Midbrain (tissue), 1 donor: ENCODE measurements at places on chromosomes 12 and 14.

- DNase-seq, result no peak
Measured at GRCh38 chr12:90543841-90544240, 411.1 kb downstream of the CCER1 start.

DNA sequence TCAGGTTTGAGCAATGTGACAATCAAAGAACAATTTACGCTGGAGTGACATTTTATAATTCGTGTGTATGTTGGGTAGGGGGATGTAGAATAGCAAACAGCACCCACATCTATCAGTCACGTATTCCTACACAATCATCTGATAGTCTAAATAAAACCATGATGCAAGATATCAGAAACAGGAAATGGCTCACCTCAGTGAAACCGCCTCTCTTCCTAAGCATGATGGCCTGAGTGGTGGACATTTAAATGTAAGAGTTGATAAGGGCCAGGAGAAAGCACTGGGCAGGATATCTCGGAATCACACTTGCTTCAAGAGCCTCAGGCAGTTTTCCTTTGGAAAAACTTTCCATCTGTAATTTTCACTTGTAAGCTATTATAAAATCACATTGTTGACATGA, 128.2 kb downstream of the GRIP1 start:
- DNase-seq, result no peak

- no peak for DNase-seq
Measured at GRCh38 chr12:55965941-55966407, at the start of gene PMEL. TSS of gene PMEL (minus strand) at chr12:55966042. CDS start at chr12:55966011, 31 bp downstream.

GRCh38 chr12:16884056-16884455, 278.1 kb upstream of the LMO3 start:
- no peak for DNase-seq

- no peak for DNase-seq
Measured at GRCh38 chr14:85191986-85192385, 338.0 kb upstream of the FLRT2 start.

DNA sequence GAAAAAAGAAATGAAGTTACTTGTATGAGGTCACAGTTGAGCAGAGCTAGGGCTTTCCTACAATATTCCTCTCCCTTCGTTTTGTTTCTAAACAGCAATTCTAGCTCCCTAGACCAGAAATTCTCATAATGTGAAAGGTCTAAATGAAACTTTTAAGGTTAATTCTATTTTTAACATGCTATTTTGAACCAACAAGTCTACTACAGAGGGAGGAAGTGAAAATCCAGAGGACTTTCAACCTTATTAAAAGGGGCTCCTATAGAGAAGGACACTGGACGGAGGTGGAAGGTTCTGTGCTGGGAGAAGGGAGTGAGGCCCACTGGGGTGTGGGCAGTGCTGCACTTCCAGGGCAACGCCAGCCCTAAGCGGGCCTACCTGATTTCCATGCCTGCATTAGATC, 13.4 kb downstream of the GSG1 start:
- no peak for DNase-seq

- no peak for DNase-seq
Measured at GRCh38 chr12:32217354-32218310, 111.0 kb downstream of the BICD1 start.

- no peak for DNase-seq
Measured at GRCh38 chr12:102197789-102198188, at the start of gene PMCH. TSS of gene PMCH (minus strand) at chr12:102197833. CDS start at chr12:102197770, 63 bp downstream.

GRCh38 chr14:20530771-20531571, 25.6 kb downstream of the RNASE10 start:
- DNase-seq, result peak; percentile 60

DNA sequence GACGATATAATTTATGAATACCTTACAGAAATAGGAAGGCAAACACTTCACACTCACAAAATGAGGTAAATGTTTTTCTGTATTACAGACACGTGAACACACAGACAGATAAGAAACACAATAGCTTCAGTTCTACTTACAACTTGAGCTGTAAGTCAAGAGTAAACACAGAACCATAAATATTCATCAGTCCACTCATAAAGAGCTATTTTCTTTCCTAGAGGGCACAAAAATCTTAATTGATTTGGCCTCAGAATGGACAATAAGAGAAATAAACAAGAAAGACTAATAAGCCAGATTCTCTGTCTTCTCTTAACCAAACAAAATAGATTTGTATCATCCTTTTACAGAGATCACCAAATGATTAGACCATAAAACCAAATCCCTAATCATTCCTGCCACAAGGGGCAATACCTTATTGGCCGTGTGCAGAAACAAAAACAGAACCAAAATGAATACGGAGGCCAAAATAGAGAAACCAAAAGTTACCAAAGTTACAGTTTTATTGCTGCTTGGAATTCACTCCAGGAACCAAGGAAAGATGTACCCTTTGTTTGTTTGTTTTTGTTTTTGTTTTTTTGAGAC, 38.1 kb upstream of the GARIN2 start:
- peak; percentile 25 for DNase-seq

DNA sequence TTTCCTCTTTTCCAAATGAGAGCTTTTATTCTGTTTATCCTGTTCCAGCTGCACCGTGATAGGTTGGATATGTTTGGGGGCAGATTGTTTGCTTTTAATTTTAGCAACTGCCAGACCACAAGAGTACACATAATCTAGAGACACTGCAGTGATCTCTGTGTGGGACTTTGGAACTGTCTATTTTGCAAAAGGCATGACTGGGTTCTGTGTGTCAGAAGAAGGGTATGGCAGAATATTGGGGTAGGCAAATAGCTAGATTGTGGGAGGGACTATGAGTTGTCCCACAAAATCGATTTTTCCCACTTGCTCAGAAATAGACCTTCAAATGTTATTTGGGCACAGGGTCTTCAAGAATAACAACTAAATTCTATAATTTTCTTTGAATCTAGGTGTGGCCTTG, 275.9 kb upstream of the KITLG start:
- no peak for DNase-seq

- no peak for DNase-seq
Measured at GRCh38 chr14:68328509-68328908, 464.4 kb downstream of the ZFP36L1 start.

GRCh38 chr12:22808860-22809259, 183.9 kb downstream of the ETNK1 start:
- DNase-seq, result no peak

DNA sequence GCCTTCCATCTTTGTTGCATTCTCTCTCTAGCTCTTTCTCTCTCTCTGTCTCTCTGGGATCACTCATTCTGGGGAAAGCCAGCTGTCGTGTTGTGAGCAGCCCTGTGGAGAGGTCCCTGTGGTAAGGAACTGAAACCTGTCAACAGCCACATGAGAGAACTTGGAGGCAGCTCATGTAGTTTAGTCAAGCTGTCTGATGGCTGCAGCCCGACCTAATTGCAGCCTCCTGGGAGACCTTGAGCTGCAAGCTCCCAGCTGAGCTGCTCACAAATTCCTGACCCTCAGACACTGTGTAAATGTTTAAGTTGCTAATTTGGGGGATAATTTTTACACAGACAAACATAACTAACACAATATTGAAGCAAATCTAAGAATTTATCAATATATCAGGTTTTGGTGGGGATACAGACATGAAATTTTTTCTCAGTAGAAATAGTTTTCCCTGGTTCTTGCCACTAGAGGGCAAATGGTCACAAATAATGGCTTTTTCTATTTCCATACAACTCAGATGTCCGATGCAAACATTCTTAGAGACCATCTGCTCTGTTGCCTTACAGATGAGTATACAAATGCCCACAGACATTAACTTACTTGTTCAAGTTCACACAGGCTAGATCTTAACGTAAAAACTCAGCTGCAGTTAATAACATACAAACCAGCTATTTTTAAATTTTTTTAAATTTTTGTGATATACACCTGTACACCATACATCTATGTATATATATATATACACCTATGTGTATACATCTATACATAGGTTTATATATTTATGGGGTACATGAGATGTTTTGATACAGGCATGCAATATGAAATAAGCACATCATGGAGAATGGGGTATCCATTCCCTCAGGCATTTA, 15.5 kb upstream of the KRR1 start:
- DNase-seq, result peak; percentile 70

DNA sequence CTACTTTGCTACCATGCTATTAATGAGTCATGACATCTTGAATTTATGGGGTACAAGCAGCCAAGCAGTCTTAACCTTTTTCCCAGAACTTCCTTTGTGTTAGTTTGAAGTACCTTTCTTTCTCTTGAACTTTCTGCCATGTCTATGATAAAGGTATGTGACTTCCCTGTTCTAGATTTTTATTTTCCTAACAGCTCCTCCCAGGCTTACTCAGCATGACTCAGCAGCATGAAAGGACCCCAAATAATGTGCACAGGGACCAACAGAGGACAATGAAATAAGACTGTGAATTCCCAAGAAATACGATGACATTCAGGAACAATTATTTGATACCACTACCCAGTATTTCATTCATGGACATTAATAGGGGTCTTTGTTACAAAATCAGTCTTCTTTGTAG, 60.0 kb downstream of the TTC6 start:
- DNase-seq, result no peak

DNA sequence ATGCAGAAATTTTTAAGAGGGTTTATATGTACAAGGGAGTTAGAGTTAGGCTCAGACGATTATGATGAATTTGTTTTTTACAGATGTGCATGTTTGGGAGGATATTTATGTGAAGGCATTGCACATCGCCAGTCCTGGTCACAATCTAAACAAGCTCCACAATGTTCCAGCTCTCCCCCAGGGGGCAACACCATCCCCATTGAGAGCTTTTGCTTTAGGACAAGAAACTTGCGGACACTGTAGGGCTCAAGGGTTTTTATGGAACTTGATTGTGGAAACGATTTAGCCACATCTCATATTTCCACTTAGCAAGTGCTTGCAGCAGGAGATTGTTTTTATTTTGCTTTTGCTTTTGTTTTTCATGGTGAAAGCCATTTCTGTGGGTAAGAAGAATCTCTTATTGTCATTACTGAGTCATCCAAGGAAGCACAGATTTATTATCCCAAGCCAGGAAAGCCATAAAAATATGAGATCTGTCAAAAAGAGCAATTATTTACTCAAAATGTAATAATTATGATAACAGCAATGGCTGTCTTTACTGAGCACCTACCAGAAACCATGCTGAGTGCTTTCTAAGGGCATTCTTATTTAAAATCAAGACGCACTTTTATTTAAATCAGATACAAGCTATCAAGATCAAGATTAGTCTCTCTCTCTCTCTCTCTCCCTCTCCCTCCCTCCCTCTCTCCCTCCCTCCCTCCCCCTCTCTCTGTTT, 276.7 kb upstream of the SRRM4 start:
- no peak for DNase-seq

DNA sequence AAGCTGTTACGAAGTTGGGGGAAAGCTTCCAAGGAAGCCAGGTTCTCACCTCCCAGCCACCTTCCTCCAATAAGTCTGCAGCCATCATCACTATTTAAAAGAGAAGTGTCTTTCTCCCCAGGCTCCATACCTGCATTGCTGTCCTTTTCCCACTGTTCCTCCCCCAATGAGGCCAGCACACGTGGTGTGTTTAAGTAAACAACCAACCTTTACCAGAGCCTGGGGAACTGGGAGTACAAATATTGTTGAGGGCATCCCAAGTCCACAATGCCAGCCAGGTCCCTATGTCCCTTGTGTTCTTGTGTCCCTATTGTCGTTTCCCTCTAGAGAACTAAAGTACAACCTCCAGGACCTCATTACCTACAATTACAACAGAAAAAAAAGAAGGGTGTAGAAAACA, 49.2 kb upstream of the PNMA1 start:
- no peak for DNase-seq

- DNase-seq, result peak; percentile 45
Measured at GRCh38 chr14:90720336-90720735, 95.9 kb downstream of the TTC7B start.

DNA sequence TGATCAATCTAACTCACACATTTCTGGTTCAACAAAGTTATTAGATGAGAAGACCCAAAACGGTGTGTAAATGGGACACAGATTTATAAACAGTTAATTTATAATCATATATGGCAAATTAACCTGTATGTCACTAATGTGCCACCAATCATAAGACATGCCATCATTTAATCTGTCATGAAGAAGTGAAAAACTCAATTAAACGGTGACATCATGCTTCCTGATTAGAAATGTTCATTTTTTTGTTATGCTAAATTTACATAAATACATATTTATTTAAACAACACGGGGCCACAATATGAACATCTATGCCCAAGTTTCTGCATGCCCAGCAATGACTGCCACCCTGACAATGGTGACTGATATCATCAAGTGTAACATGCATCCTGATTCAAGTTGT, 164.1 kb upstream of the EEA1 start:
- DNase-seq, result no peak

- DNase-seq, result no peak
Measured at GRCh38 chr12:49903351-49903699, 375 bp downstream of the FAIM2 start.

GRCh38 chr12:6792522-6793201, 3.3 kb downstream of the CD4 start:
- DNase-seq, result peak; percentile 28

DNA sequence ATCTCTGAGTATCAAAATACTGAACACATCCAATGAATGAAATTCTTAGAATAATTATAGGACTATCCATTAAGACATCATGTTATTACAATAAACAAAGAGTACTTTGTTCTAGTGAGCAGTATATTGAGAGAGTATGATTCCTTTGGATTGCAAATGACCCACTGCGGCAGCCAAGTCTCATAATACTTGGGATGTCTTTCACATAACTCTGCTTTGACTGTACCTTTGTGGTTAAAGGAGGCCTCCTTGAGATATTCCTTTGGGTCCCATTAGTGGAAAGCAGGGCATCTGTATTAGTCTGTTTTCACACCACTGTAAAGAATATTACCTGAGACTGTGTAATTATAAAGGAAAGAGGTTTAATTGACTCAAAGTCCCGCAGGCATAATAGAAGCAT, 593.8 kb downstream of the TRHDE start:
- no peak for DNase-seq

GRCh38 chr12:569803-570434, 93.3 kb downstream of the NINJ2 start:
- DNase-seq, result peak; percentile 83

DNA sequence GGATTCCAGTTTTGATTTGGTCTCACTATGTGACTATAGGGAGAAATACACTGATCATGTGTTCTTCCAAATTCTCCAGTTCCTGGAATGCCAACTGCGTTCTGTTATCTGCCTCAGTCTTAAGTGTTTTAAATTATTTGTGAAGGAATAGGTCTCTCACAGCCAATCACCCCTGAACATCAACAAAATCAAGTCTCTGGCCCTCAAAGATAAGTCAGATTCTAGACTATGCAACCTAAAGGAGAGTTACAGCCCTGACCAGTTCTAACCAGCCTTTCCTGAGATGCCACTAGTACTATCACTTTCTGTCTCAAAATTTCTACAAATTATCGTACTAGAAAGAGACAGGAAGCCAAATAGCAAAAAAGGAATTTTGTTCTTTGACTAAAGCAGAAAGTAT, 22.3 kb downstream of the ZFC3H1 start:
- no peak for DNase-seq

DNA sequence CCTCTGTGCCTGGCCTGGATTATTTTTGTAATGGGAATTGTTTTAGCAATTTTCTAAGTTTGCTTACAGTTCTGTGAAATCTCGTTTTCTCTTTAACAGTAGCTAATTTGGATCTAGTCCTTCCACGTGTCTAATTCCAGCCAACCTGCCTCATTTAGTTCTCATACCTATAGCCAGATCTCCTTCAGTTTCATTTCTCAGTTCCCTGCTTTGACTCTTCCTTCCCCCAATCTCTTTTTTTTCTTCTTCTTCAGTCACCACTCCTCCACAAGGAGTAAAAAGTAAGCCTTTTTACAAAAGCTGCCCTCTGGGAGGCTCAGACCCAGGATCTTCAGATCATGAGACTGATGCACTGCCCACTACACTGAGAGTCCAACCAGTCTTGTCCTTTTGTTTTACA, 1.4 kb downstream of the THTPA start:
- DNase-seq, result no peak

GRCh38 chr12:72546106-72546505, 273.9 kb downstream of the TRHDE start:
- DNase-seq, result no peak
